ENCODE measurements at places on chromosomes 4 and X. TPM values are rescaled to one million over a fixed set of nuclear protein-coding genes. Genes with fewer than 3 reads are reported as not detected.

Gene ARX
- not detected for total RNA-seq

Gene XAGE1A
- total RNA-seq, result not detected

Gene SLC2A9
- 0.22 TPM for total RNA-seq

Gene SUPT20HL2
- not detected for total RNA-seq

Gene SLC49A3
- total RNA-seq, result 3.9 TPM

Gene PCDH19
- 0.11 TPM for total RNA-seq

Gene PLAC8
- total RNA-seq, result 258 TPM

Gene S100G
- not detected for total RNA-seq

Gene KCTD8
- total RNA-seq, result 2.7 TPM

Gene TMEM156
- not detected for total RNA-seq

Gene PRIMPOL
- total RNA-seq, result 12.6 TPM

Gene KANTR
- total RNA-seq, result 13.3 TPM

Gene PASD1
- total RNA-seq, result not detected

Gene PPA2
- total RNA-seq, result 74.2 TPM

Gene RHOH
- 1.2 TPM for total RNA-seq

Gene FOXO4
- 18.7 TPM for total RNA-seq

Gene GATA1
- not detected for total RNA-seq

Gene HSFX4
- total RNA-seq, result not detected

Gene SRPX
- total RNA-seq, result 2.7 TPM
